ENCODE measurements at places on chromosomes 5 and 9. TPM values are rescaled to one million over a fixed set of nuclear protein-coding genes. Genes with fewer than 3 reads are reported as not detected.

- no peak for DNase-seq
Observed at GRCh38 chr5:116671211-116671736, 96.7 kb upstream of the SEMA6A start.

GRCh38 chr9:104927912-104928740 lies at the start of gene ABCA1:
ABCA1 (minus strand) TSS chr9:104928155; CDS start chr9:104903679, 24,476 bp downstream.
- DNase-seq: peak; percentile 76

MARCOL gene
- not detected for total RNA-seq

DNA sequence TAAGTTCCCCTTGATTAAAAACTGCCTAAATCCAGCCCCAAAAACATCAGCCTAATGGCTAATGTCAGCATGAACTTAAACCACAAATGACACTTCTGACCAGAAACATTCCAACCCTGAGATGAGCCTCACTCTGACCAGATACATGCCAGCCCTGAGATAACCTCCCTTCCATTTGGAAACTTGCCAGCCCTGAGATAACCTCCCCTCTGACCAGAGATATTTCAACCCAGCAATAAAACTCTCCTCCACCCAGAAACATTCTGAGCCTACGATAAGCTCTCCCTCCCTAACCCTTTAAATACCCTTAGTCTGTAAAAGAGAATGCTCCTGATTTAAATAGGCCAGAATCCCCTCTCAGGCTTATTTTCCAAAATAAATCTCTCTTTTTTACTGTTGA lies 1035.7 kb upstream of the NUDT12 start:
- no peak for DNase-seq

SLC6A18 gene
- total RNA-seq: not detected

SPATA9 gene
- 0.95 TPM for total RNA-seq

- no peak for DNase-seq
Observed at GRCh38 chr9:89928106-89928505, 323.3 kb downstream of the GADD45G start.

PCDHA1 gene
- total RNA-seq: not detected

LVRN gene
- 0.35 TPM for total RNA-seq

GRCh38 chr9:109325089-109325488 lies 4.2 kb upstream of the EPB41L4B start:
- no peak for DNase-seq

C5orf24 gene
- total RNA-seq: 75.4 TPM

- DNase-seq: no peak
Observed at GRCh38 chr5:55994495-55994997, at the start of gene IL6ST. IL6ST (minus strand) TSS chr5:55994963; CDS start chr5:55976278, 18,685 bp downstream.

DNA sequence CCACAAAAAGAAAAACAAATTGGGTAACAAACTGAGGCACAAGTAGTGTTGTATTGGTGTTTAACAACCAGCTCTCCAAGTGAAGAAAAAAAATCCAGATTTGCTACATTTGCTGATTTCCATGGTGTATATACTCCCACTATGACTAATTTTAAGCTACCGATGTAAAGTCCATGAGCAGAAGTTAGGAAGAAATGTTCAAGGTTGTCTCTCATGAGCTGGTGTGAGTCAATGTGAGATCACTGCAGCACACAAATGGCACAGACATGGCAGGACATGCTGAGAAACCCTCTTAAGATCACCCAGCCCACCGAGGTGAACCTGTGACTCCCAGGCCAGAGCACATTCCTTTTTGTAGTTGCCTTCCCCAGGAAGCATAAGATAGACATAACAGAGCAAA lies 36.2 kb downstream of the SLC44A1 start:
- DNase-seq: no peak

GRCh38 chr9:21428235-21428634 lies 12.0 kb upstream of the IFNA1 start:
- no peak for DNase-seq

GCNT1 gene
- 9.1 TPM for total RNA-seq

DNA sequence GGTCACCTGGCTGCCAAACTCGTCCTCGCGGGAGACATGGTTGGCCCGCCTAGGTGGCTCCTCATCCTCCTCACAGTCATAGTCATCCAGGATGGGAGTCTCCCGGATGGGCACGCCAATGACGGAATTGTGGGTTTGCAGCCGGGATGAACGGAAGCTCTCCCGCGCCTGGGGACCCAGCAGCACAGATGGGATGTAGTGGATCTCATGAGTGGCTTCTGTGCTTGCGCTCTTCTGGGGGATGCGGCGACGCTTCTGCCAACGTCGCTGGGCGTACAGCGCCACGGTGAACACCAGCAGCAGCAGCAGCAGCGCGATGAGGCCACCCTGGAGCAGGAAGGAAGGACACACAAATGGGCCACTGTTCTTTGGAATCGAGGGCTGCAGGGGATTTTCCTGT lies 200.4 kb downstream of the ASTN2 start:
- no peak for DNase-seq

DNA sequence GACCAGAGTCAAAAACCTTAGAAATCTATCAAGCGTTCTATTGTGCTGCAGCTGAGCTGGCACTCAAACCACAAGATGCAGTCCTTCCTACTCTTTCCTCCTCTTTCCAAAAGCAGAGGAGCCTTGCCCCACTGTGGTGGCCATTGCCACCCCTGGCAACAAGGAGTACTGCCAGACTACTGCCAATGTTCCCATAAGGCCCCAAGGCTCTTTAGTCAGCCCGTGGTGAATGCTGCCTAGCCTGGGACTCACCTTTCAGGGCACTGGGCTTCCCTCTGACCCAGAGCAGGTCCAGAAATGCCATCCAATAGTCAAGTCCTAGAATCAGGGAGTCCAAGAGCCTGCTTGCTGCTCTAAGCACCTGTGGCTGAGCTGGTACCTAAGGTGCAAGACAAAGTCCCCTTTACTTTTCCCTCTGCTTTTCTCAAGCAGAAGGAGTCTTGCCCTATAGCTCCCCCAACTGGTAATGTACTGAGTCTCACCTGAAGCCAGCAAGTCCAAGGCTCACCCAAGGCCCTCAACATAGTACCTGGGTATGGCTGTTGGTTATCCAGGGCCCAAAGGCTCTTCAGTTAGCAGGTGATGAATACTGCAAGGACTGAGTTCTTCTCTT lies 219.4 kb downstream of the ATPSCKMT start:
- no peak for DNase-seq

SPATA31E1 gene
- 0.09 TPM for total RNA-seq

SLCO6A1 gene
- 6.2 TPM for total RNA-seq

- no peak for DNase-seq
Observed at GRCh38 chr5:147336876-147337275, 102.0 kb downstream of the STK32A start.

- no peak for DNase-seq
Observed at GRCh38 chr5:124438026-124438902, 308.2 kb downstream of the ZNF608 start.

DNA sequence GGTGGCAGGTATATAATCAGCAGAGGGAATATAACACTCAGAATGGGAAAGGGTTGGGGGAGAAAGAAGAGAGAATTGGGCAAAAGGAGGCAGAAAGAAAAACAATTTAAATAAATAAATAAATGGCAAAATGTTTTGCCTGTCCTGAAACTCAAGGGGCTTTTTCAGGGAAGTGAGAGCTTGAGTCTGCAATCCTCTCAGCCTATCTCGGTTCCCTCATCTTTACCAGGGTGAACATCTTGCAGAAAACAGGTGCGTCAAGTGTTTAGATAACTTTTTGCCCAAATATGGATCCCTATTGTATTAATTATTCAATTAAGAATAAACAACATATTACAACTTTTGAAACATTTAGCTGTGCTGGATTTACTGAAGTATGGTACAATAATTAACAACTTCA lies 343.0 kb upstream of the EDIL3 start:
- DNase-seq: no peak

GRCh38 chr9:99405359-99405758 lies 183.3 kb downstream of the SEC61B start:
- no peak for DNase-seq

DNA sequence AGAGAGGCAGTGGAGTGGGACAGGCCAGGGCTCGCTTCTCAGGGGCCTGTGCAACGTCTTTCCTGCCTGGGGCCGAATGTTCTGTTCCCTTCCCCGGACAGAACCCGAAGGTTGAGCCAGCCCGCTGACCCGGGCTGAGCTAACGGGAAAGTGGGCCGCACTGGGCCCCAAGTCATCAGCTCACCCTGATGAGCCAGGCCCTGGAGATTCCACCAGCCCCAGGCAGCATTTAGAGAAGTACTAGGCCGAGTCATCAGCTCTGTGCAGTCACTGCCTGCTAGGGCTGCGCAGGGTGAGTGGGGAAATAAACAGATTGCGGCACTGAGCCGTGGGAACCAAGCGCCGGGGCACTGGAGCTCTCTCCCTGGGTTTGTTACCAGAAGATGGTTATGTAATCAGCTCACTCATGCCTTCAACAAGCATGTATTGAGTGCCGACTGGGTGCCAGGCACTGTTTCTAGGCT lies 29.1 kb upstream of the DUSP1 start:
- DNase-seq: no peak
